ENCODE measurements at places on chromosomes 2 and 18.
A peak's percentile ranks its signal among the peaks of the same experiment; 100 is the strongest.

GRCh38 chr18:44128365-44128764 lies 552.3 kb upstream of the SETBP1 start:
- DNase-seq, result no peak

GRCh38 chr2:5315512-5315911 lies 376.7 kb upstream of the SOX11 start:
- no peak for DNase-seq

- DNase-seq, result no peak
Observed at GRCh38 chr2:727071-727470, 49.9 kb upstream of the TMEM18 start.

- DNase-seq, result no peak
Observed at GRCh38 chr18:38402509-38402908, 836.9 kb upstream of the CELF4 start.

DNA sequence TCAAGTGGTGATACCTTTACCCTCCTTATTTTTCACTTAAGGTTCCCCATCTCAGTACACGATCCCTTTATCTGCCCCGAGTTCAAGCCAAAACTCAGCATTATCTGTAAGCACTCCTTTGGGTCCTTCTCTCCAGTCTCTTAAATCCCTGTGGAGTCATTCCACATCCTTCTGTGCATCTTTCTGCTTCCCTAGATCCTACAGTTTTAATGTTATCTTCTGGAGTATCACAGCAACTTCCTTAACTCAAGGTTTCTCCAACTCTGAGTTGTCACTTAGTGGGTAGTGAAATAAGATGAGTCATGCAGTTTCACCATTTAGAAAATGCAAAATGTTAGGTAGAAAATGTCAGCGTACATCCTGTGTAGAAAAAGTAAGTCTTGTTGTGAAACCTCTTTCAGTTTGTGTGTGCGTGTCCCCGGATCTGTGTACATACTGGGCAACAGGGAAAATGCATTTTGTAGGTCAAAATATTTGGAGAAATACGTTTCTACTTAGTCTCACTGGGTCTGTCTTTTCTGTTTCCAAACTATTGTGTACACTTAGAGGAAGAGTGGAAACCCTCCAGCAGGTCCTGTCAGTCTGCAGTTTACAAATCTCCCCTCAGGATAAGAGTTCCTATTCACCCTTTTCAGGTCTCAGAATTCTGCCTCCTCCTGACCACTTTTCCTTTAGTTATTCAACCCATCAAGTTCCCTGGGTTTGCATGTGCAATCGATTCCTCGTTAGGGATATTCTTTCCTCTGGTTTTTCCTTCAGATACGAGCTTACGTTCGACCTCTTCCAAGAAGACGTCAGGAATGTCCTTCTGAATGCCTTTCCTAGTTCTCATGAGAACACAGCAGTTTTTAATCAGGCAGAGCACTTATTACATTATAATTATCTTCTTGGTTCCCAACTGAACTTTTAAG lies 154.8 kb downstream of the TGIF1 start:
- peak; percentile 99 for DNase-seq

- DNase-seq, result no peak
Observed at GRCh38 chr2:70440621-70441020, 113.0 kb downstream of the TGFA start.

DNA sequence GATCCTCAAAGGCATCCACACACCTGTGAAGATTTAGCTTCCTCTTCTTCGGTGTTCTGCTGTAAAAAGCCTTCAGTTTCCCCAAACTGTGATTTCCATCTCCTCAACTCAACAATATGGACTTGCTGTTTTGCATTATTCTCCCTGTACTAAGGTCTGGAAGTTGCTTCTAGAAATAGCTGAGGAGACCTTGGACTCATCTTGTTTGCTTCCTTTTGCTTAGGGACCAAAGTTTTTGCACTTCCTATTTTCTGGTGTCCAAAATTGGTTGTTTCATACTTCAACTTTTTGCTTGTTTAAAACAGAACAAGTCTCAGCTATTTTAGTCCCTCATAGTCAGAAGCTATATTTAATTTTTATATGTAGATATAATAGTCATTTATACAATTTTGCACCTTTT lies 201.9 kb upstream of the COPS8 start:
- no peak for DNase-seq

GRCh38 chr2:197054437-197054836 lies 127.9 kb upstream of the PGAP1 start:
- DNase-seq, result no peak

DNA sequence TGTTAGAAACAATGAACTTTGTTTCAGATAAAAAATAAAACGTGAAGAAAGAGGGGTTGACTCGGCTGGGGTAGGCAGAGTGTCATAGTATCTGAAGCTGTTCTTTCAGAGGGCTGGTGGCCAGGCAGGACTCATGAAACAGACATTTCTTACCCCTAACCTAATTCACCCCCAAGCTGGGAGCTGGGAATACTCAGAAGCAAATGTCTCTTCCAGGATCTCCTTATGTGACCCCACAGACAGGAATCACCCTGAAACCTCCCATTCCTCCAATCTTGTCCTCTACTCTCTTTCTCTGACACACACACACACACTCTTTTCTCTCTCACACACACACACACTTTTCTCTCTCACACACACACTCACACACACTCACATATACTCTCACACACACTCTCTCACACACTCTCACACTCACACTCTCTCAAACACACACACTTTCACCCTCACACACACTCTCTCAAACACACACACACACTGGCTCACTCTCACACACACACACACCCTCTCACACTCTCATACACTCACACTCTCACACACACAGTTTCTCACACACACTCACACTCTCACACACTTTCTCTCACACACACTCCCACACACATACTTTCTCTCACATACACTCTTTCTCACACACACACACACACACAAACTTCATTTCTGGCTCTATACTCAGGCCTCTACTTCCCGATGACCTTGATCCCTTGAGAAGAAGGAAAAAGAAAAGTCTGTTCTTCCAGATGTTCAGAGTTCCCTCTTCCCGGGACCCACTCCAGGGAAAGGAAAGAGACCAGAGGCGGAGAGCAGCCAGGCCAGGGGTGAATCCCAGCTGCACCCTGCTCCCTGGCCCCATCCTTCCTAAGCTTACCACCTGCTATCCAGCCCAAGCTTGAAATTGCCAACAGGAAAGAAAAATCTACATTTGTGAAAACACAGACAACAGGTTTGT lies 167.7 kb downstream of the TXNL1 start:
- DNase-seq, result no peak

DNA sequence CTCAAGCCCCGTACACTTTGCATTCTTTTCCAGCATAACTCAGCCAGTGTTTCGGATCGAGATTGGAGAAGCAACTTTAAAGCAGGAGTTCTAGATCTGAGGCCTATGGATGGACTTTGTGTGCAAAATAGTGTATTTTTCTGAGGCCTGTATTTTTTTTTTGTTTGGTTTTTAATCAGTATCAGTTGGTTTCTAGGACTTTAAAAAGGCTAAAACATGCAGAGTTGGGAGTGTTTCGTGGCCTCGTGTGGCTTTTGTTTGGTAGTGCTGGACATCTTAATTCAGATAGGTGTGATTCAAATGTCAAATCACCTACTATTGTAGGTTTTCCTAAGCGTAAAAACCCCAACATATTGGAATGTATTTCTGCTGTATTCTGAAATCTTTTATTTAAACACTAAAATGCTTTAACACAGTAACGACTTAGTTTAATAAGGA lies 282 bp upstream of the PUS10 start:
- DNase-seq, result no peak

GRCh38 chr18:79799619-79800370 lies 2.1 kb downstream of the KCNG2 start:
- DNase-seq, result no peak

DNA sequence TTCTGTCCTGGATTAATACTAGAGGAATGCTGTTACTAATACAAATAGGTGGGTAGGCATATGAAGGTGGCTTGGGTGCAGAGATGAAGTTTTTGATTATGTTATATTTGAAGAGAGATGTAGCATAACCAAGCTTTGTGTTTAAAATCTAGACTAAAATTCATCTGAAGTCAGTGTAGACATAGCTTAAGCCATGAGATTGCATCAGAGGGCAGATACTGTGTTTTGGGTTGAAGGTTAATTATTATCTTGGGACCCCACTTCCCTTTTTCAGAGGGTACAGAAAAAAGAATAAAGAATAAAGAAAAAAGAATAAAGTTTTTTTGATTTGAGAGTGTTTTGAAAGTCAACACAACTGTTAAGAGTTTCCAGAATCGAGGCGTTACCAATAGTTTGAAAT lies 13.0 kb downstream of the PPM1B start:
- DNase-seq, result no peak

DNA sequence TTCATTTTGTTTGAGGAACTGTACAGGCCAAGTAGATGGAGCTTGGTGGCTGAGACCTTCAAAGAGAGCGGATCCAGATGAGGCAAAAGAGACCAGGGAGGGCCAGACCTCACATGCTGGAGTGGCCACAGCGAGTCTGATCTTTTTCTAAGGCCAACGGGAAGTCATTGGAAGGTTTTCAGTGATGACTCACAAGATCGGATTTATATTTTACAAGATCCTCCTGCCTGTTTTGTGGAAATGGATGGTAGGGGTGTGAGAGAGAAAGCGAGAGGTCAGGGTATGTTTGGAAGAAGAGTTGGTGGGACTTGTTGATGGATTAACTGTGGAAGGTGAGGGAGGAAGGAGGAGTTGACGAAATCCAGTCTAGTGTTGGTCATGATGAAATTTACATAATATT lies 44.6 kb upstream of the TUBA3D start:
- no peak for DNase-seq

GRCh38 chr2:161100211-161100895 lies 59.9 kb upstream of the TANK start:
- no peak for DNase-seq

GRCh38 chr18:61528961-61529360 lies 195.7 kb downstream of the CDH20 start:
- DNase-seq, result no peak

GRCh38 chr2:126913881-126914615 lies 15.4 kb downstream of the TEX51 start:
- DNase-seq, result no peak

GRCh38 chr2:163703386-163703785 lies 32.4 kb downstream of the FIGN start:
- DNase-seq, result no peak

DNA sequence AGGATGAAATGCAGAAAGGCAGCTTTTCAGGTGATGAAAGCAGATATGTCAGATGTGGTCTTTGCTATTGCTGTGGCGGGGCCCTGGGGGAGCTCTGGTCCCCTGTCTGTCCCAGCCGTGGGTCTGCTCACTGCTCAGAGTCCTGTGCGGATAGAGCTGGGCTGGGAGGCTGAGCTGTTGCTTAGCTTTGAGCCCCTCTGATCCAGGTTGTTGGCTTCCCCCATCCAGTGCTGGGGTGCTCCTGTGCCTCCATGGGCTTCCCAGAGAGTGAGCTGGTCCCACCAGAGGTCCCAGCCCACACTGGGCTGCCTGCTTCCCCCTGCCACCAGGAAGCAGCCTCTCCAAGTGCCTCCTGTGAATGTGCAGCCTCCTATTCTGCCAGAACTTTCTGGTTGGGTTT lies 55.4 kb downstream of the SH3RF3 start:
- DNase-seq, result no peak

- DNase-seq, result peak; percentile 37
Observed at GRCh38 chr2:96507957-96508520, 2.9 kb upstream of the NEURL3 start.

DNA sequence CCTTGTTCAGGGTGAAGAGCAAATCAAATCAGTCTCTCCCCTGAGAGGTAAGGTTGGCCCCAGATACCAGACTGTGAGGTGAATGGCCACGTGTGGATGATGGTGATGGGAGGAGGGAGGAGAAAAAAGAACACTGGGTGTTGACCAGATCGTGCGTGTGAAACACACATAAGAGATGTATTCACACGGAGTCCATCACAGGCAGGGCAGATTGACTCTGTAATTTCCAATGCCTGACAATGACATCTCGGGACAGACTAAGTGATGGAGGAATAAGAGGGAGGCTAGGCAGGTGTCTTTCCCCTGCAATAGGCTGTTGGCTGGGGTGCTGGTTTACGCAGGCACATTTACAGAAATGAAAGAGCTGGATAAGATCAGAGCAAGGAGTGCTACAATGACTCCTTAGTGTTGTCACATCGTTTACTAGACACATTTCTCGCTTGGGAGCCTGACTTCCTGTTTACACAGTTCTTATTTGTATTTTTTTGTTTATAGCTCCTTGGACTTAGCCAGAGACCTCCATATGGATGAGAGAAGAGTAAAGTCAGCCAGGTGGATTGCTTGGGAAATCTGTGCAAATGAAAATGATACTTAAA lies 43.1 kb downstream of the CPO start:
- no peak for DNase-seq

DNA sequence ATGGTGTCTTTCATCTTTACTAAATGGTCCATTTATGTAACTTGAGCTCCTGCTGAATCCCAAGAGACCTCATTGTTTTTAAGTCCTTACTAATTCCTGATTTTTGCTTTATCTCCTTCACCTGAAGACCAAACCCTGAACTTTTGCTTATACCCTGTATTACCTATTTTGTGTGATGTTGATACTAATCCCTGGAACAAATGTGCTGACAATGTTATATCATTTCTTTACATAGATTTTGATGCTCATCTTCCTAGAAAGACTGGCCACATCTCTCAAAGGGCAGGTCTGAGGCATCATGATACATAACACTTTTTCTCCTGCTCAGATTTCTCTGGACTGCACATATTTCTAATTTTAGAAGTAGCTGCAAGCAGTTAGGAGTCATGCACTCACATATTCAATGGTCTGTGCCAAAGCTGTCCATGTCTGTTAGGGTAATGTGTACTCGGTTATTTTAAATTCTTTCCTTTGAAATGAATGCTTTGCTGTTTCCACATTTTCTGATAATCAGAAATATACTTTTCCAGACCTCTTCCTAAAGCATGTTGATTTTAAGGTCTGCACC lies 427.9 kb upstream of the HNRNPA3 start:
- no peak for DNase-seq

- DNase-seq, result no peak
Observed at GRCh38 chr2:148592791-148593190, 51.8 kb upstream of the EPC2 start.

GRCh38 chr18:46771141-46771540 lies 14.3 kb upstream of the ST8SIA5 start:
- DNase-seq, result no peak

GRCh38 chr2:99081891-99082290 lies 59.6 kb upstream of the C2orf15 start:
- DNase-seq, result no peak

- DNase-seq, result no peak
Observed at GRCh38 chr2:202769201-202769600, 102.4 kb downstream of the ICA1L start.
